ENCODE measurements at places on chromosomes 12 and 14.

- DNase-seq: no peak
Measured at GRCh38 chr12:52659951-52660350, 7.9 kb upstream of the KRT2 start.

- no peak for DNase-seq
Measured at GRCh38 chr14:61222388-61222787, 58.8 kb downstream of the TMEM30B start.

DNA sequence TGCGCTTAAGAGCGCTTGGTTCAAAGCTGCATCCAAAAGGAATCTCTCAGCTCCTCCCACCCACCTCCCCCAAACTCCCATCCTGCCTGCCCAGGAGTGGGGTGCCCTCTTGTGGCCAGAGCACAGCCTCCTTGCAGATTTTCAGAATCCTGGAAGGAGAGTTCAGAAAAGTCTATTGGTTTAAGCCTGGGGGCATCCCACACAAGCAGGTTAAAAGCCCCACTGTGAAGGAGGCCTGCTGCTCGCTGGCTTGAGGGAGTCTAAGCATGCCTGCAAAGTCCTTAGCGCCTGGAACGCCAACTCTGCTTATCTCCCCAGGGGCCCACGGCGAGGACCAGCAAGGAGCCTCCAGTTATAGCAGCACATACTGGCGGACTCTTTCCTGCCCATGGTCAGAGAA is 297.1 kb downstream of the KSR2 start:
- DNase-seq: no peak

DNA sequence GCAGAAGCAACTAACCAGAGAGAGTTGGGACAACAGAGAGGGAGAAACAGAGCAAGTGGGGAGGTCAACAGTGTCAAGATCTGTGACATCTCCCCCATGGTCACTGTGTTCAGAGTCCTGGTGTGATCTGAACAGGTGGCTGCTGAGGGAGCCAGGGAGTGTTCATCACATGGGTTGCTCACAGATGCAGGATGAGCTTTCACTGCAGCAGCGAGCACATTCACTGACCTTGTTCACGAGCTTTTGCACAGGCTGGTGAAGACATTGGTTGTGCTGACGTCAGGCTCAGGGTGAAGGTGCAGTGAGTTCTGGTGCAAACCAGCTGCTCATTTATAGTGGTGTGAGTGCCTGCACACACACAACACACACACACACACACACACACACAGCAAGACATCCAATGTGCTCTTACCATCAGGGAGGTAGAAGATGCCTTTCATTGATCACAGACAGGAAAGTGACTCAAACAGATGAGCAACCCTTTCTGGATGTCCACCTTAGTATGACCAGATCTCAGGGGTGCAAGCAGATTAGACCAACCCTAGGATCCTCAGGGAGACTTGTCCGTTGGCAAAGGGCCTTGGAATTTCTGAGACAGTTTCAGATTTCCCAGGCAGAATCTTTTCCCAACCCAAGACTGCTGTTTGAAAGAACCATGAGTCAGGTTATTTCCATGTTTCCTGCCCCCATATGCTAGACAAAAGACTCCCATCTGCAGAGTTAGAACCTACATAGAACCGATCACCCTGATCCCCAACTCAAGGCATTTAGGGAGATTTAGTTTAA is 44.3 kb upstream of the OR10AD1 start:
- no peak for DNase-seq

GRCh38 chr12:67666605-67667004 is 18.1 kb downstream of the DYRK2 start:
- no peak for DNase-seq

GRCh38 chr14:91317381-91318308 is 73.1 kb upstream of the GPR68 start:
- peak; percentile 79 for DNase-seq

- DNase-seq: no peak
Measured at GRCh38 chr12:21892341-21892740, 48.9 kb downstream of the ABCC9 start.

DNA sequence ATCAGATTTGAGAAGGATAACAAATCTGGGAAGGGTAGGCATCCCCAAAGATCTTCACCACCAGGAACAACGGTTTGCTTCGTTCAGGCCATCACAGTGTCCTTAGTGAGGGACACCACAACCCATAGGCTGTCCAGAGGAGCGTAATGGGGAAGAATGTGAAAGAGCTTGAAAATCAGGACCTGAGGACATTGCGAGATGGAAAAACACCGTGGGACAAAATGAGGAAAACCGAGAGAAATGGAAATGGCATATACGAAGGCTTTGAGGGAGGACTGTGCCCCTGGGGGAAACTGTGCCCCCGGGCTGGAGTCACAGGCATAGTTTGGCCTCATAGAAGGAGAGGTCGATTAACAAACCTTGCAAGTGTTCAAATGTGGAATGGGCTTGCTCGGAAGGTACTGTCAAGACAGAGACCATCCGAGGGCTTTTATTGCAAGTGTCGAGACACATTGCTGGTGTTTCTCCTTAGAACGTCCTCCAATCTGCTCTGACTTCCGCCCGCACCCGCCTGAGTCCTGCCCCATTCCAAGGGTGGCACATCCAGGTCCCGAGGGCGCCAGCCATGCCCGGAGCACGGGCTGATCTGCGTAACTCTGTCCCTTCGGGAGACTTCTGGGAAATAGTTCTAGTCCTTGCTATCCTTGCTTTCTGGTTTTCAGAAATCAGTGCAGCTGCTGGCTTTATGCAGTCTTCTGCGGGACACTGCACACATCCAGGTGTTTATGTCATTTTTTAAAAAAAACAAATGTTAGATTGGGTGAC is 885 bp upstream of the PALS1 start:
- no peak for DNase-seq

DNA sequence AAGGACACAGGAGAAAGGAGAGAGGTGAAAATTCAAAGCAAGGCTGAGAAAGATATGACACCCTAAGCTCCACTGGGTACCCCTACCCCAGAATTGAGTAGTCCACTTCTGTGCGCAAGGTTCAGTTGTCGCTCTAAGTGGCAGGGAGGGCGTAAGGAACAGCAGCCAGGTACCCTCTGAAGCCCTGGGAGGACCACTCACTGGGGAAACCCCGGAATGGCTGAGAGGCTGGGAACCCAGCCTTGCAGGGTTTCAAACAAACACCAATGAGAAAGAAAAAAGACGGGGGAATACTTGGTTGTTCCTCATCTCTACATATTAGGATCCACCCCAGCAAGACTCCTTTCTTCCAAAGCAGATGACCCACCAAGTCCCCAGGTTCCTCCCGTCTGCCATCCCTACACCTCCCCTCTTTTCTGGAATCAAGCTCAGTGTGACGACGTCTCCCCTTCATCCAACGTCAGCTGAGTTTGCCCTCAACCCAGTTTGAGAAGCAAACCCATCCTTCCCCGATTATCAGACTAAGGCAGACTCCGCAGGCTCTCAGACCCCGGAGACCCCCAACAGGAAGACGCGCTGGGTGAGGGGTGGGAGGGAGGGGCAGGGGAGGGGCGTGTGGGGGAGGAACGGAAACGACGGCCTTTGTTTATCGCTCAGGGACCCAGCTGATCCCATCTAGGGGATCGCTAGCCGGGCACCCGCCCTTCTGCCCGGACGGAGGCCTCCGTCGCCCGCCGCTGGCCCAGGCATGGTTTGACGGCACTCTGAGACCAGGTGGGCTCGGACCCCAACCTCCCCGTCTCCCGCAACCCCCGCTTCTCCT is 795 bp downstream of the LMBR1L start:
- DNase-seq: no peak

- no peak for DNase-seq
Measured at GRCh38 chr12:4265280-4265679, 8.3 kb upstream of the CCND2 start.

DNA sequence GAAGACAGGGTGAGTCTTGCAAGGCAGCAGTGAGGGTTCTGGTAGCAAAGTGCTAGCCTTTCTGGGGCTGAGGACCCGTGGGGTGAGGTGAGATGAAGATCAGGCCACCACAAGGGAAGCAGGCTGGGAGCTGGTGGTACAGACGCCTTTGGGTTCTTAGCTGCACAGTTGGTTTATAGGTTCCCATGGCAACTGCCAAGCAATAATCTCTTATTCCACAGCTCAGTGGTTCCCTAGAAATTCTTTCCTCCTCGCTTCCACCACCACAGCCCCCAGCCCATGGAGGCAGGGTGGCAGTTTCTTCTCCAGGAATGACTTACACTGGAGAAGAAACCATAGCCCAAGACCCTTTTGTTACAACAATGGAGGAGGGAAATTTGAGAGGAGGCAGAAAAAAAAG is 82.1 kb downstream of the CMKLR1 start:
- DNase-seq: no peak

GRCh38 chr14:75123991-75124390 is 2.9 kb downstream of the NEK9 start:
- no peak for DNase-seq

DNA sequence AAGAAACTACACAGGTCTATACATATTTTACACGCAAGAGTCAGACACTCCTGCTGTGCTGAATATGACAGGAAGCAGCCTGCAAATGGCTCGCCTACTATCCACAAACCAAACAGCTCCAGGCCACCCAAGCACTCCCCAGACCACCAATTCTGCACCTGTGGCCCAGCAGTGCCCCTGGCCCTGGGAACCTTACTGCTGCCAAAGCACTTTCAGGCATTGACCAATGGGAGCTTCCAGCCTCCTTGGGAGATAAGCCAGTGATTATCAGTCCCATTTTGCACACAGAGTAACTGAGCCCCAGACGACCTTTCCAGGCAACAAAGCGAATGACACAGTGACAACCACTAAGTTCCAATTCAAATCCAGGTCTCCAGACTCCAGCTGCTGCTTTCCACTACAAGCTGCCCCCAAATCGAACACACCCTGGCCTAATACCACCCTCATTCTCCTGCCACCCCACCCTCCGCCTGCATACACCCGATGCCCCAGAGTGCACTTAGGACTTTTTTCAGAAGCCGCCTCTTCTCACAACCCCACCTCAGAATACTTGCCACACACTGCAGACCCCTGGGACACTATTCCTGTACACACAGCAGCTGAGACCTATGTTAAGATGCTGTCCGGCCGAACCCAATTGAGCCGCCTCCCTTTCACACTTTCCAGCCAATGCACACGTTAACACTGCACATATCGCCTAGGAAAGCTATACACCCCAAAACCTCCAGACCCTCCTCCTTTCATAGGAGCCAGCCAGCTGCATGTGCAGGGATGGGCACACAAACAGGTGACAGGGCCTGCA is 126.1 kb upstream of the PRMT8 start:
- DNase-seq: no peak

GRCh38 chr12:77236066-77236465 is 170.7 kb upstream of the E2F7 start:
- no peak for DNase-seq

- DNase-seq: no peak
Measured at GRCh38 chr12:41795051-41795600, 349.5 kb downstream of the GXYLT1 start.

GRCh38 chr12:51938726-51939125 is 12.8 kb upstream of the ACVR1B start:
- DNase-seq: no peak

- peak; percentile 68 for DNase-seq
Measured at GRCh38 chr12:25276199-25276937, 25.6 kb upstream of the KRAS start.

DNA sequence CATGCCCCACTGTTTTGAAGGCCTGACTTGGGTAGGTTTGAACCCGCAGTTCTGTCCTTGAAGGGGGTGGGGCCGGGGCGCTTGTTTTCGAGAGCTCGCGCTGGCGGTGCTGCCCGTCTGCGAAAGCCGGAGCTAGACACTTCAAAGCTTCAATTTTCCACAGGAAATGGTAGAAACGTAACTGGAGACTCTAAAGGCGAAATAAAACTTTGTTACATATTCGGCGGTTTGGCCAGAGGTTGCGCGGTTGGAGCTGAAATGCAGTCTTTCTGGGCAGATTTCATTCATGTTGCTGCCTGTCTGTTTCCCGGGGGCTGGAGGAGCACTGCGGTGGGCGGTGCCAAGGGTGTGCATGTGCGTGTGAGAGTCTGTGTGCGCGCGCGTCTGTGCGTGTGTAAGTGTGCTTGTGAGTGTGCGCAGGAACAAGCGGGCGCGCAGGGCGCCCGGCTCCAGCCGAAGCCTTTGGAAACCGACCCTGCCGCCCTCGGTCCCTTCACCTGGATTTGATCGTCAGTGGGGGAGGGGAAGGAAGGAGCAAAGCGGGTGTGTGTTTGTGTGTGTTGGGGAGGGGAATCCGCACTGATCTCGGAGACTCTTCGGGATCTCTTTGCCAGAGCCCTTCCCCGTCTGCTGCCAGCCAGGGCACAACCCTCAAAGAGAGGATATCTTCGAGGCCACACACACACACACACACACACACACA is 227.7 kb upstream of the CRY1 start:
- DNase-seq: peak; percentile 71

GRCh38 chr12:49294804-49295081 is 204 bp upstream of the PRPH start:
- DNase-seq: no peak

DNA sequence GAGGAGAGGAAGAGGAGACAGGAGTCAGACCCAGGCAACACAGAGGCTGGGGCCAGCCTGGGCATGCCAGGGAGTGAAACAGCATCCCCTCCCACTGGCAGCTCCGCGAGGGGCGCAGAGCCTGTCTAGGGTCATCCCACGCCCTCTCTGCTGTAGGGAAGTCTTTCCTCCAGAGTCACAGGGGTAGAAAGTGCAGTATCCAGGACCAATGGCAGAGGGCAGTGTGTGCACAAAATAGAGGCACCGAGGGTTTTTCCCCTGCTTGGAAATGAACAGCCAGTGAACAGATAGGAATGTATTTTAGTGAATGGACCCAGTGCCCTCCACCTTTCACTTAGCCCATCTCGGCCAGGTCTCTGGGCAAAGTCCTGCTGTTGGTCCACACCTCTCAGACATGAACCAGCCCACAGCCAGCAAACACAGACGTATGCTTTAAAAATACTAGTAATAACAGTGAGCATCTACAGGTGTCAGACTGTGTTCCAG is 9.4 kb upstream of the KRT74 start:
- DNase-seq: no peak

- no peak for DNase-seq
Measured at GRCh38 chr14:48107646-48108045, 432.2 kb upstream of the MDGA2 start.

- no peak for DNase-seq
Measured at GRCh38 chr14:90419200-90419599, 22.4 kb downstream of the CALM1 start.

DNA sequence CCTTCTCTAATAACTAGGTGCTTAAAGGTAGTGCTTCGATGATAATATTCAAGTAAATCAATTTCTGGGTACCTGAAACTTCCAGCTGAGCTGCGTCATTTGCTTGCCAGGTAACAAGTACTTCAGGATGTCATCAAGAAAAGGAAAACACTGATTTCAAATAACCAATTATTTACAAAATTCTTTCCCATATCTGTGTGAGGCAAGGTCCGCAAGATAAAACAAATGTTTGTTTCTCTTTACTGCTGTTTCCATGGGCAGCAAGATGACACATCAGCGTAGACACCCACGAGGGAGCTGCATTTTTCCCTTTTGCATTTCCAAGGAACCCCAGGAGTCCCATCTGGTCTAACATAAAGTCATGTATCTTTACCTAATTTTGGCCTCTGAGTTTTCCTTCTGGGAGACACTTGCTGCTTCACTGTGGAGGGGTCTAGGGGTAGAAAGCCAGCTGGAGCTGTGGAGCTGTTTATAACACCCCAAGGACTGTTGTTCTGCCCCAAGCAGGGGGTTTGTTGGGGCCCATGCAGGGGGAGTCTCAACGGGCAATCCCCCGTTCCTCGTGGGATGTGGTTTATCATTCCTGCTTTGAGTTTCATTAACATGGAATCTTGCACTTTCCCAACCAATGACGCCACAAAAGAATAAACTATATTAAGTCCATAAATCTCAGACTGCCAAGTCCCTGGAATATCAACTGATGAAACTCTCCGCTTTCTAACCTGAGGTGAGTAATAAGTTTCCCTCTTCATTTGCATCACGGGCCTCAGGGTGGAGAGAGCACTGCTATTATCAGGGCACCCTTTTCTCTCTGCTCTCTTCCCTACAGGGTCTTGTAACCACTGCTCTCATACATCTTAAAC is 112.8 kb upstream of the PELI2 start:
- DNase-seq: no peak

Measured in stimulated activated CD8-positive, alpha-beta memory T cell treated with anti-CD3 and anti-CD28 coated beads, Interleukin-15, amount 100 ng/mL, for 48 hours (primary cell).